ENCODE measurements at places on chromosomes 2 and 18.

DNA sequence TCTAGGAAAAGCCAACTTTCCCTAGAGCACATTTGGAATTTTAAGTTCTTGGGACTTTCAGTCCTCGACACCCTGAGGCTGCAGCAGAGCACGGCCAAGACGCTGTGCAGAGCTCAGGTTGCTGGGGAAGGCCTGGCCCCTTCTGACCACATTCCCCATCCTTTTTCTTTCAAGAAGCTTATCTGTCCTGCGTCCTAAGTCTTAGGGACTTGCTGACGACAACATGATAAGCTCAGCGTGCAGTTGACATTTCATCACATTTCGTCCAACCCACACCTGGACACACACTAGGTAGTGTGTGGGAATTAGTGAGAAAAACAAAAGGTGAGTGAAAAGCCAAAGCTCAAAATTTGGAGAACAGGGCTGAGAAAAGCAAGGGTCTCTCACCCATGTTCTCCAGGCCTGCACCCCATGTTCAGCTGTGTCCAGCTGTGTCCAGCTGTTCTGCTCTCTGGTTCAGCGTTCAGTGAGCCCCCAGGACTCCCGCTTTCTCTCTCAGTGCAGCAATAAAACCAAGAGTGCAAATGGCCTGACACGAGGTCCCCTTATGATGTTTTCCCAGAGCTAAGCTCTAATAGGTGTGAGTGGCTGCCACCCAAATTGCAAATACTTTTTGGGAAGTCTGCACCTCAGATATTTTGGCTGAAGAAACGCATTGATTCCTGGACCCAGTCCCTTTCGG is 101.9 kb downstream of the RGPD3 start:
- DNase-seq, result no peak

GRCh38 chr2:132896073-132896472 is 226.1 kb upstream of the LYPD1 start:
- DNase-seq, result no peak

- DNase-seq, result no peak
These were observed 66.4 kb upstream of the EDAR start for GRCh38 chr2:109055435-109055834.

GRCh38 chr2:15724235-15724634 is 132.6 kb downstream of the DDX1 start:
- DNase-seq, result no peak

DNA sequence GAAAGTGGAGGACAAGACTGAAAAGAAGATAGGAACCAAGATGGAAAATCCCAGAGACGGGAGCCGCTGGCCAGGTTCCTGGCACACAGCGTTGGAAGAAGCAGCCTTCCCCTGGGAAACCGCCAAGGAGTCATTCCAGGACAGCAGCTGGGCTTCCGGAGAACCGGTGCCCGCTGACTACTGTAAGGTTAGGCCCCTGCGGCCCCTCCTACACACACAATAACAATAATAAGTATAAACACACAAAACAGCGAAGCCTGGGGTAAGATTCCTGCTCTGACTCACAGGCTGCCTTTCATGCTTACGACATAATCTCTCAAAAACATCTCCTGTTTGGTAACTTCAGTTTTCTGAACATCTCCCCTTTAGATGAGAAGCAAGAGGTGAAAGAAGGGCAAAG is 28.1 kb upstream of the MYCN start:
- DNase-seq, result peak; percentile 98

GRCh38 chr2:200810998-200811332 is 745 bp upstream of the BZW1 start:
- DNase-seq, result no peak

GRCh38 chr18:23155537-23155936 is 20.3 kb downstream of the CABLES1 start:
- DNase-seq, result no peak

GRCh38 chr2:74426181-74426758 is 4.7 kb downstream of the WDR54 start:
- DNase-seq, result no peak

DNA sequence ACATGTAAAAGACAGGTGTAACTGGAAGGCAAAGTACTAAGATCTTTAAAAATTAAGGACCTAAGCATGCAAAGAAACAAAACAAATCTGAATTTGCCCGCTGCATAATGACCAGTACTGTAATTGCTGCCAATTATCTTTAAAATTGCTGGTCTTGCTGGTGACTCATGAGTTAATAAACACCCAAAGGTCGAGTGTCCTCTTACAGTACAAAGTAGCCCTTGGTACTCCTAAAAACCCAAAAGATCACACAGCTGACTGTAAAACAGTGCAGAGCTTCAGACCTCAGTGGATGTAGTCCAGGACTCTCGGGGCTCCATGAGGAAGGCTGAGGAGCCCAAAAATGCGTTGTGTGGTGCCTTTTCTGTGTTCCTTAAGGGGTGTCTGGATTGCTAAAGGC is 308.7 kb downstream of the CNTNAP5 start:
- DNase-seq, result no peak

GRCh38 chr2:154836632-154837031 is 138.1 kb downstream of the KCNJ3 start:
- DNase-seq, result no peak

GRCh38 chr2:238573065-238573778 is 146.5 kb downstream of the ASB1 start:
- no peak for DNase-seq

DNA sequence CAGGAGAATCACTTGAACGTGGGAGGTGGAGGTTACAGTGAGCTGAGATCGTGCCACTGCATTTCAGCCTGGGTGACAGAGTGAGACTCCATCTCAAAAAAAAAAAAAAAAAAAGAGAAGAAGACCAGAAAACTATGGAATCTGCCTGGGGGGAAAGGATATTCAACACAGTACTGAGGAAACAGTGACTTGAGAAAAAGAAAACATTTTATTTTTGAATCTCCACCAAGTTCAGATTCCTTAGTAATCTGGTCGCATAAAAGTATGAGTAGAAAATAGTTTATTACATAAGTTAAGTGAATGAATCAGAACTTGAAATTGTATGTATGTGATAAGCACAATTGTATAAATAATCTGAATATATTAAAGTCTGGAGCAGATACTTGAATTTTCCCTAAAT is 13.0 kb upstream of the HAT1 start:
- no peak for DNase-seq

GRCh38 chr2:10990561-10991111 is 78.9 kb downstream of the KCNF1 start:
- DNase-seq, result no peak

DNA sequence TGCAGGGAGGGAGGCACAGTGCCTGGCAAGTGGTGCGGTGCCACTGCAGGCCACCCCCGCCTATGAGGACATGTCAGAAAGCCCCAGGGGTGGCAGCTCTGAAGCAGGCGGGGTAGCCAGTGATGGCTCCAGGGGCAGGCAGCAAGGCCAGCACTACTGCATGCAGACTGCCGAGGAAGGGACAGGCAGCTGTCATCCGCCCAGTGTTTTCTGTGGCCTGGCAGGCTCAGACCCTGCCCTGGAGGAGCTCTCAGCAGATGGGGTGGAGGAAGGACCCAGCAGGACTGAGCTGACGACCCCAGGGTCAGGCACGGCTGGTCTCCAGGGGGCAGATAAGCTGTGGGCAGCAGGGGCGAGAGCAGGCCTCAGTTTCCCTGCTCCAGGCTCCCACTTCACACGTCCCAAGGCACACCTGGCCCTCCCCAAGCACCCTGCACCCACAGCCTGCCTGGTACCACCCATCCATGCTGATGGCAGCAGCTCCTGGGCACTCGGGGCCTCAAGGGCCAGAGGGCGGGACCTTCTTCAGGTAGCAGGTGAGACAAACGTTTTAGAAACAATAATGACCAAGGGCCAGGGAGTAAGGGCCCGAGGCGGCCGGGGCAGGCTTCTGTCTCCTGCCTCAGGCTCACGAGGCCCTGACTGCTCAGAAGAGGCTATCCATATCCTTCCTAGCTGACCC is 48.5 kb downstream of the HS6ST1 start:
- no peak for DNase-seq

DNA sequence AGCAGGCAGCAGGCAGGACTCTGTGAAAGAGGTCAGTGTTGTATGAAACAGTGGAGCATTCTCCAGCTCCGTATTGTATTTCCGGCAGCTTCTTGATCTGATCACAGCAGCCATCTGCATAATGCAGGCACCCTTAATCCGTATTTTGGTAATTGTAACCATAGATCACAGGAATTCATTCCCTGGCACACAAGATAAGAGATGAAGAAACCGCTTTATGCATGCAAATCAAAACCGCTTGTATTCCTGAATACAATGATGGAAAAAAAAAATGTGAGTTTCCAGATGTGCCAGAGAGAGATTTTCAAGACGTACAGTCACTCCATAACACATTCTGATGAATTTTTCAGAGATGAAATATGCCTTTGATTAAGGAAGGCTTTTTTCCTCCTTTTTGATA is 221.3 kb downstream of the ACKR3 start:
- no peak for DNase-seq

DNA sequence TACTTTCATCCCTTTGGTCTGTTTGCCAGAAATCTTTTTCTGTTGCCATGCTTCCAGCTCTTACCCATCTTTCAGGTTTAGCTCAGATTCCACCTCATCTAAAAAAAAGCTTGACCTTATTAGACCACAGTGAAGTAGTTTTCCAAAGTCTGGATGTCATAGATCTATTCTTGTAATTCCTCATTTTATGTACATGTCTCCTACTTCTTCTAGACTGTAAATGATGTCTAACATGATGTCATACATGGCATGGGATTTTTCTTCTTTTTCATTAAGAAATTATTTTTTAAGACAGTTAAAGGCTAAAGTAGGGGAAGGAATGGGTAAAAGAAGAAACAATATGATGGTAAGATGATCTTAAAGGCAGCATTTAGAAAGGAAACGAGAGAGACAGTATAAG is 11.3 kb downstream of the GLS start:
- no peak for DNase-seq

GRCh38 chr2:121333231-121333630 is 48.2 kb upstream of the TFCP2L1 start:
- DNase-seq, result no peak

- DNase-seq, result no peak
These were observed 78.5 kb downstream of the ACAA2 start for GRCh38 chr18:49734836-49735235.

- DNase-seq, result peak; percentile 75
These were observed 141.2 kb upstream of the CTAGE1 start for GRCh38 chr18:22558945-22559385.

DNA sequence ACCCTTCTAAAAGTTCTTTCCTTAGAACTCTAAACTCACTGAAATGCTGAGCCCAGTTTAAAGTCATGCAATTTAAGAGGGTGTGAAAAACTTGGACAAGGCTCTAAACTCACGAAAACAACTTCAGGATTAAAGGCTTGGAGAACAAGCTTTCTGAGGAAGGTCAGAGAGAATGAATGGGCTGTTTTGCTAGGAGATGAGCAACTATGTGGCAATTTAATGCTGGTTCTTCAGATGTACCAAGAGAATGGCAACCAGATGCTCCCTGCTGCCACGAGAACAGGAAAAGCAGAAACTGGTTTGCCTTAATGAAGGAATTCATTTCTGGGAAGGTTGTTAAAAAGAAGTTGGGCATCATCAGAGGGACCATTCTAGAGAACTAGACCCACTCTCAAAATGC is 77.8 kb upstream of the PMAIP1 start:
- no peak for DNase-seq

GRCh38 chr2:233056961-233057605 is 3.1 kb upstream of the INPP5D start:
- no peak for DNase-seq

DNA sequence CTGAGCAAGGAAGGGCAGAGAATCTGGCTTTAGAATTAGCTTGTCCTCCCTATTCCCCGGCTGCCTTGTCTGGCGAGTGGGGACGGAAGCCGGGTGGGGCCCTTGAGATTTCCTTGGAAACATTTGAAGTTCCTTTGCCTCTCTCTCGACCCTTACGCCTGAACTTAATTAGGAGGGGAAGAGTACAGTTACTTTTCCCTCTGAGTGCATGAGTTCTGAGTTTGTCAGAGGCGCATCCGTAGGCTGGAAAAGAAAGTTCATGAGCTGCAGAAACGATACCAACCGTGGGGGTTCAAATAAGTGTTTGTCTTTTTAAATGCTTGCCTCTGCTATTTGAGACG is 468 bp downstream of the PIKFYVE start:
- DNase-seq, result no peak

DNA sequence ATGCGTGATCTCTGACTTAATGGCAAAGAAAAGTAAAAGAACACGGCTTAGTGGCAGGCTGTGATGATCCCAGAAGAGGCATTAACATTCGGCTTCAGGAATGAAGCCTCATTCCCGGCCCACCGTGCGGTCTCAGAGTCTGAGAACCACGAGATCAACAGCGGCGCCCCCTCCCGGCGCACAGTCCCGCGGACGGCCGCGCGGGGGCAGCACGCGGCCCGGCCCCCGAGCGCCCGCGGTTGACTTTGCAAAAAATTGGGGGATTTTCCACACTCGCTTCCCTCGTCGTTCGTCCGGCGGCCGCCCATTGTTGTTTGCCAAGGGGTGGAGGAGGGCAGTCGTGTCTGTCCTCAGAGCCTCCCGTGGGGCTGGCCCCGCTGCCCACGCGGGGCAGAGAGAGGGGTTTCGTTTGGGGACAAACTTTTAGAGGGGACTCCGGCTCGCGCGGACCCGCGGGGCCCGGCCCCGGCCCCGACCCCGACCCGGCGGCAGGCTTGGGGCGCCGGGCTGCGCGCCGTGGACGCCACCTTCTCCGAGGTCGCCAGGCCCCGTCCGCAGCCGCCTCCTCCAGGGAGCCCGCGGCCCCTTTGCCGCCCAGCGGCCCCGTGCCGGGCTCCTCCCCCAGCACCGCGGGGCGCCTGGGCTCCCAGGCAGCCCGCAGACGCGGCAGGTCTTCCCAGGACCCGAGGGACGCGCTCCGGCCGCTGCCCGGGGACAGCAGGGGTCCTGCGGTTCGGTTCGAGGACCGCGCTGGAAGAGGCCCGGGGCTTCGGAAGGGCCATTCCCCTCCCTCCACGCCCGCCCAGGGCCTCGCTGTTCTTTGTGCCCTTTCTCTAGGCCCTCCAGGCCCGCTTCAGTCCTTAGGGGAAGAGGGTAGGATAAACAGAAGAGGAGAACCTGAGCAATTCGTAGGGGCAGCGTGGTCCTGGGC is 3.4 kb upstream of the HS6ST1 start:
- DNase-seq, result peak; percentile 57

DNA sequence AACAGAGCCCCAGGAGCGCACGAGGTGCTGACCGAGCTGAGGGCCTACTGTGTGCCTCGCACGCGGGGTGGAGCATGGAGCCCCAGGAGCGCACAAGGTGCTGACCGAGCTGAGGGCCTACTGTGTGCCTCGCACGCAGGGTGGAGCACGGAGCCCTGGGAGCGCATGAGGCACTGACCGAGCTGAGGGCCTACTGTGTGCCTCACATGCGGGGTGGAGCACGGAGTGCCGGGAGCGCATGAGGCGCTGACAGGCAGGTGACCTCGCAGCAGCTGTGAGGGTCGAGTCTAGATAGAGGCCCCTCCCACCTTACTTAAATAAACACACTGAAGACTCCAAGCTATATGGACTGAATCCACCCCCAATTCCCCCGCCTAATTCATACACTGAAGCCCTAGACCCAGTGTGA is 60.3 kb downstream of the EIPR1 start:
- DNase-seq, result no peak
